ENCODE measurements at places on chromosomes 7 and 10.

DNA sequence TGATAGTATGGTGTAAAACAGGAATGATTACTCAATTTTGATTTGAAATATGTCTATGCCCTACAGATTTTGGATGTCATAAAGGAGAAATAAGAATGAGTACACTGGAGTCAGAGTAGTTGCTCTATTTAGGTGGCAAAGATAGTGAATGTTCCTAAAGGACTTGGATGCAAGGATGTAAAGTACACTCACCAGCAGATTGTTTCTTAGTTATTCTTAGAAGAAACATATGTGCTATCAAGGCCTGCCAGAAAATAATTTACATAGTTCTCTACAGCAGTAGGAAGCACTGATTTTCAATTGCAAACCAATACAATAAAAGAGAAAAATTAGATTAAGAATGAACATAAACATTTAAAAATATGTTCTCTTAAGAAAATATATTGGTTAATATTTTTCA, 259.4 kb downstream of the PPP1R3A start:
- no peak for DNase-seq

- no peak for DNase-seq
Observed at GRCh38 chr7:108908456-108908855, 338.8 kb downstream of the DNAJB9 start.

GRCh38 chr10:64507651-64508028, 986.4 kb downstream of the REEP3 start:
- no peak for DNase-seq

- no peak for DNase-seq
Observed at GRCh38 chr7:102096012-102096332, 190.7 kb upstream of the SH2B2 start.

DNA sequence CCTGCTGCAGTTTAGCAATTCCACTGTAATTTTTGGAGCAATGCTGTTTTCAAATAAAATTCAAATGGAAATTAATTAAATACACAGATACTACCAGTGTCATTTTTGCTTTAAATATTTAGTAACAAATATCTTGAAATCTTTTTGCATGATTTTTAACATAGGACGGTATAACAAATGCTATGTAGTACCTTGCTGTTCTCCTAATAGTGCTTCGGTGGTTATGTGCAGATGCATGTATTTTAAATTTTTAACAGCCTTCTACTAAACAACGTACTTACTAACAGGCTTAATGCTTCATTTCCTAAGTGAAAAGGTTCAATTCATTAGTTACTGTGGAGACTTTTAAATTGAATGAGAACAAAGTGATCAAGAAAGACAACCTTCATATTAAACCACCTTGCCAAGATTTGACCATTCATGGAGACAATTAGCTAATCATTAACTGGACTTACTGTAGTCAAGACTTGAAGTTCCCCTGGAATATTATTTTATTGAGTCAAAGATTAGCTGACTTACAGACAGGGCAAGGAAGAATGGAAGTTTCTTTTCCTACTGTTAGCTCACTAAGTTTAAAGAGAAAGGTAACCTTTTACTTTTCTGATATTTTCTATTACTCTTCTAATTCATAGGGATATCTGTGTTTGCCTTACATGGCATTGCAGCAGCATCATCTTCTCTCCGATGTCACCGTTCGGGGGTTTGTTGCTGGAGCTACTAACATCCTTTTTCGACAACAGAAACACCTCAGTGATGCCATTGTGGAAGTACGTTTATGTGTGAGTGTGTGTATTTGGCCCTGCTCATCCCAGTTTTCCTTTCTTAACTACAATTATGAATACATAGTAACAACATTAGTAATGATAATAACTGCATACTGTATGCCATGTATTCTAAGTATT, 74.3 kb downstream of the AVL9 start:
- DNase-seq: no peak

DNA sequence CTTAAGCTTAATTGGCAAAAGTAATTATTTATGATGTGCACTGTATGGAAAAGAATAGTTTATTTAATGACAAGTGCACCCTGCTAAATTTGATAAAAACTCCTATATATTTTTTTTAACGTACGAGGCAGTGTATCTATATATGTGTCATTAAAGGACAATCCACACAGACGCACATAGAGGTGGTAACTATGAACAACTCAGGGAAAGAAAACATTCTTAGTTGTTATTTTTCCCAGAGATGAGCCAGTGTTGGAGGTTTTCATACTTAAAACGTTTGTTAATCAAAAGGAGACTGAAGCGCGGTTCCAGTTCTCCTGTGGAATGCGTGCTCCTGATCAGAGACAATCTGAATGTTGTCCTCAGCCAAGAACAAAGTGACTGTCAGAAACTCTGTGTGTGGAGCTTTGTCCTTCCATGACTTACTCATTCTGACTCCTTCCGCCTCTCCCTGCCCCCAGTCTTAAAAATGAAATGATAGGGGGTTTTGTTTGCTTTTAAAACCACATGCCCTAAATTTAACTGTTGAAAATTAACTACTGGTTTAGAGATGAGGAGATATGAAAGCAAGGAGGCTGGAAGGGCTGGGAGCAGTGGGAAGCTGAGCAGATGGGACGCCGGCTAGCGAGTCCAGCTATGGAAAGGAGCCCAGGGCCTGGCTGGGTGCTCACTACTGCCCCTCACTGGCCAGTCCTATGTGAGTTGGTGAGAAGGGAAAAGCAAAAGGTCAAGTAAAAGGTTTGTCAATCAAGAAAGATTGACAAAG, 99.6 kb downstream of the SVIL start:
- DNase-seq: no peak

DNA sequence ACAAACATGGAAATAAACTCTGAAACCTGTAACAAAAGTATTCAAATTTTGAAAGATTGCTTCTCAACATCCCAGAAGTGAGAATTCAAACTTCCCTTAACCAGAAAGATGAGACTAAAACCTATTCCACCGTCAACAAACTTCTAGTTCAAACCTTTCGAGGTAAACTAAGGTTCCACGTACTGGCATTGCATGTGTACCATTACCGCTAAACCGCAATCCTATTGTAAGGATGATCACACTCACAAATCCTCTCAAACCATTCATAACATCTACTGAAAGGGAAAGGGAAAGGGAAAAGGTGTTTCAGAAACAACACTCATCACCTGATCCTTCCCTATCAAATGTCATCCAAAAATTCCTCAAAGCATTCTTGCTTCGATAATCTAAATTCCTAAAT, 3.1 kb downstream of the SMURF1 start:
- no peak for DNase-seq
